Esophagus squamous epithelium (tissue), 5 donors: ENCODE measurements at places on chromosomes 7 and 10.

GRCh38 chr7:33237036-33237435, 107.7 kb downstream of the BBS9 start:
- H3K4me3 ChIP-seq: no peak overlapping the region
- no peak for DNase-seq
- H3K27me3 ChIP-seq: no peaks in the 10 kb centered on the region
- no peaks in the 10 kb centered on the region for H3K4me1 ChIP-seq
- no peaks in the 10 kb centered on the region for H3K36me3 ChIP-seq

DNA sequence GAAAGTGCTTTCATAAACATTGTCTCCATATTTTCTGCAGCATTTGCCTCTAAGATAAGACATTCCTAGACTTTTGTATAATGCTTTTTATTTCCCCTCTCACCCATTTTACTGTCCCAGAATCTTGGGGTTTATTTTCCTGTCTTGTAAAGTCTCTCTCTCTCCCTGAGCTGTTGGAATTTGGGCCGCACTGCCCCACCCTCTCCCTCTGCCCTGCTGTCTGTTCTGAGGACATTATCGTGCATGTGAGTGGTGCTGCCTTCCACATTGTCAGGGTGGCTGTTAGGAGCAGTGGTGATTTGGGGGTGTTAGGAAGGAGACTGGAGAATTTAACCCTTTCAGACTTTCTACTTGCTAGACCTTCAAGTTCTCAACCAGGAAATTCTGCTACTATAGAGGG, 16.7 kb downstream of the LRMDA start:
- DNase-seq: no peak
- H3K27me3 ChIP-seq: no peaks in the 10 kb centered on the region
- no peaks in the 10 kb centered on the region for H3K36me3 ChIP-seq
- H3K4me3 ChIP-seq: no peak overlapping the region

DNA sequence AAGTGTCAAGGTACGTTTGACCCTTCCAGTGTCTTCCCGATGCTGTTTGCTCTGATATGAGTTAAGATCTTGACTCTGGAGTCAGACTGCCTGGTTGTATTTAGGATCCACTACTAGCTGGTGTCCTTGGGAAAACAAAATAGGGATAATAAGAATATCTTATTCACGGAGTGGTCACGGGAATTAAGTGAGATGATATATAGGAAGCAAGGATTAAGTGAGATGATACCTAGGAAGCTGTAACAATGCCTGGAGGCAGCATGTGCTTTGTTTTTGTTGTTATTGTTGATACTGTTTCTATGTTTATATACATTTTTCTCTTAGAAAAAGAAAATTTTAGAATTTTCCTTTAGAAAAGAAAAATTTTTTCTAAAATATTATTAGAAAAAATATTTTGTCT, 87.0 kb downstream of the LYZL1 start:
- no peak overlapping the region for H3K4me3 ChIP-seq
- H3K27ac ChIP-seq: no peak overlapping the region
- H3K27me3 ChIP-seq: peaks cover 4% of the 10 kb centered on the region
- H3K36me3 ChIP-seq: no peaks in the 10 kb centered on the region

- H3K4me1 ChIP-seq: peaks cover 39% of the 10 kb centered on the region
- H3K4me3 ChIP-seq: no peak overlapping the region
- H3K36me3 ChIP-seq: no peaks in the 10 kb centered on the region
- H3K27ac ChIP-seq: no peak overlapping the region
Measured at GRCh38 chr10:32338262-32338661, 8.7 kb downstream of the EPC1 start.

GRCh38 chr7:159027056-159027788, 117.4 kb downstream of the VIPR2 start:
- no peak for DNase-seq
- H3K27ac ChIP-seq: peak overlapping the region; percentile 68
- H3K36me3 ChIP-seq: no peaks in the 10 kb centered on the region
- H3K4me3 ChIP-seq: peak overlapping the region; percentile 36

- no peaks in the 10 kb centered on the region for H3K27me3 ChIP-seq
- H3K36me3 ChIP-seq: no peaks in the 10 kb centered on the region
- H3K4me3 ChIP-seq: no peak overlapping the region
- no peak for DNase-seq
Measured at GRCh38 chr7:116438267-116438666, 61.3 kb upstream of the CAV2 start.

DNA sequence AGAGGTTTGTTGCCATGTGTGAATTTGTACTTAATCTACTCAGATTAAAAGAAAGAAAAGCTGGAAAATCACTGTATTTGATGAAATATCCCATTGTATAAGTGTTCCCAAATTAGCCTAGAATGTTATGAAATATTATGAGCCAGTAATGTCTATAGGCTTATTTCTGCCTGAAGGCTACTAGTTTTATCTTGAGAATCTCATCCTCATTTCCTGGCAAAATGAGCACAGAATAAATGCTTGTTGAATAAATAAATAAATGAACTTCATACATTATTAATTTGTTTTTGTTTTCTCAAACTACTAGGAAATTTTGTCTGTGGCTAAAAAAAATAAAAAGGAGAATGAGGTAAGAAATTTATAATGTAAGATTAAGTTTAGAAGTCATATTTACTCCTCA, 25.5 kb downstream of the HELLS start:
- no peak overlapping the region for H3K4me3 ChIP-seq
- DNase-seq: no peak
- H3K27me3 ChIP-seq: no peaks in the 10 kb centered on the region
- H3K4me1 ChIP-seq: no peaks in the 10 kb centered on the region
- no peak overlapping the region for H3K27ac ChIP-seq

DNA sequence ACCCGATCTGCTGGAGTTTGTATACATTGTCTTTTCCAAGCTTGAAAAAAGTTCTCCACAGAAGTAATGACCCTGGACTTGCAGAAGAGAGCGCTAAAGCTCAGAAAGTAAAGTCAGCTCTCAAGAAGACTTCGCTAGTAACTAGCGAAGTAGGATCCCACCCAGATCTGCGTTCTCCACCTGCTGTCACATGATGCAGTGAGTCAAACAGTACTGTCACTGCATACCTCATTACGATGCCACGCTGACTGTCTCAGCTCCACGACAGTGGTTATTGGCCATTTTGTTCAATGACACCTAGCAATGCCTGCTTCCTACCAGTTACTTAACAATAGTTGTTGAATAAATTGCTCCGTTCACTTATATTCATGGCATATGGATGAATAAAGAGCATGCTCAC, 29.7 kb upstream of the SEC61G start:
- peak overlapping the region; percentile 35 for H3K4me3 ChIP-seq
- no peaks in the 10 kb centered on the region for H3K4me1 ChIP-seq
- DNase-seq: no peak
- no peaks in the 10 kb centered on the region for H3K27me3 ChIP-seq
- no peak overlapping the region for H3K27ac ChIP-seq
- no peaks in the 10 kb centered on the region for H3K36me3 ChIP-seq

- H3K36me3 ChIP-seq: no peaks in the 10 kb centered on the region
- DNase-seq: no peak
- H3K27me3 ChIP-seq: no peaks in the 10 kb centered on the region
- H3K4me1 ChIP-seq: no peaks in the 10 kb centered on the region
Measured at GRCh38 chr7:151704960-151705635, 171.8 kb downstream of the PRKAG2 start.

- H3K36me3 ChIP-seq: no peaks in the 10 kb centered on the region
- no peaks in the 10 kb centered on the region for H3K27me3 ChIP-seq
- no peak overlapping the region for H3K4me3 ChIP-seq
Measured at GRCh38 chr10:56596257-56596656, 235.2 kb upstream of the ZWINT start.

DNA sequence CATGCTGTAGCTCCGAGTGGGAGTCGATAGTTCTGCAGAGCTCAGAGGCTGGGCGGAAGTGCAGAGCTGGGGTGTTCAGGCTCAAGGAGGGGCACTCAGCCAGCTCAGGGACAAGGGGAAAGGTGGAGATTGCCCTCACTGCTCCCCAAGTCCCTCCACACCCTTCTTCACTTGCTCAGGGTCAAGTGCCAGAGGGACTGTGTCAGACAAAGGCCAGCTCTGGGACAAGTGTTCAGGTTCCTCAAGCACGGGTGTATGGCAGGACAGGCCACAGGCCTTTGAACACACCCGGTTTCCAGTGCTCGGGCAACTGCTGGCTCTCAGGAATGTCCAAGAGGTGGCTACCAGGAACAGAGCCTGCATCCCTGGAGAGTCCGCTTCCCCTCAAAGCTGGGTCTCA, 293.0 kb upstream of the PODXL start:
- H3K27ac ChIP-seq: no peak overlapping the region
- H3K4me1 ChIP-seq: no peaks in the 10 kb centered on the region
- H3K27me3 ChIP-seq: no peaks in the 10 kb centered on the region
- DNase-seq: no peak

DNA sequence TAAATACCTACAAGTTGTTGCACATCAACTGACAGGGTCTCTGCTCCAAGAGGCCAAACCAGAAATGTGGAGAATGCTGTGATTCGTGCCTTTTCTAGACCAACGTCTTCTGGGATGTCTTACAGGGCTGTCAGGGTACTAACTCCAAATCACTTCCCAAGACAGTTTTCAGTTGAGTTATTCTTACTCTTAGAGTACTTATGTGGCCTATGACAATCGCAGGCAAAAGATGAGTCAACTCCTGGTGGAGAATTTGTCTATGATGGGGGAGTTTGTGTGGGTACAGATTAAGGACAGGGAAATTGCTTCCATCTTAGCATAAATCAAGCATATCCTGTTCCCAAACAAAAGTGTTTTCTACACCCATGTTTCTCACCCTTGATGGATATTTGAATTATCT, 734.8 kb downstream of the TNS3 start:
- H3K27me3 ChIP-seq: no peaks in the 10 kb centered on the region
- DNase-seq: no peak
- no peak overlapping the region for H3K27ac ChIP-seq
- no peak overlapping the region for H3K4me3 ChIP-seq
- H3K36me3 ChIP-seq: no peaks in the 10 kb centered on the region
- no peaks in the 10 kb centered on the region for H3K4me1 ChIP-seq

GRCh38 chr10:61128196-61128595, 184.2 kb upstream of the RHOBTB1 start:
- no peak overlapping the region for H3K4me3 ChIP-seq
- no peaks in the 10 kb centered on the region for H3K36me3 ChIP-seq
- no peaks in the 10 kb centered on the region for H3K4me1 ChIP-seq
- no peak for DNase-seq

- H3K4me3 ChIP-seq: no peak overlapping the region
- no peaks in the 10 kb centered on the region for H3K27me3 ChIP-seq
- H3K4me1 ChIP-seq: no peaks in the 10 kb centered on the region
- H3K27ac ChIP-seq: no peak overlapping the region
- no peaks in the 10 kb centered on the region for H3K36me3 ChIP-seq
Measured at GRCh38 chr10:74977913-74978847, 133.3 kb upstream of the SAMD8 start.

DNA sequence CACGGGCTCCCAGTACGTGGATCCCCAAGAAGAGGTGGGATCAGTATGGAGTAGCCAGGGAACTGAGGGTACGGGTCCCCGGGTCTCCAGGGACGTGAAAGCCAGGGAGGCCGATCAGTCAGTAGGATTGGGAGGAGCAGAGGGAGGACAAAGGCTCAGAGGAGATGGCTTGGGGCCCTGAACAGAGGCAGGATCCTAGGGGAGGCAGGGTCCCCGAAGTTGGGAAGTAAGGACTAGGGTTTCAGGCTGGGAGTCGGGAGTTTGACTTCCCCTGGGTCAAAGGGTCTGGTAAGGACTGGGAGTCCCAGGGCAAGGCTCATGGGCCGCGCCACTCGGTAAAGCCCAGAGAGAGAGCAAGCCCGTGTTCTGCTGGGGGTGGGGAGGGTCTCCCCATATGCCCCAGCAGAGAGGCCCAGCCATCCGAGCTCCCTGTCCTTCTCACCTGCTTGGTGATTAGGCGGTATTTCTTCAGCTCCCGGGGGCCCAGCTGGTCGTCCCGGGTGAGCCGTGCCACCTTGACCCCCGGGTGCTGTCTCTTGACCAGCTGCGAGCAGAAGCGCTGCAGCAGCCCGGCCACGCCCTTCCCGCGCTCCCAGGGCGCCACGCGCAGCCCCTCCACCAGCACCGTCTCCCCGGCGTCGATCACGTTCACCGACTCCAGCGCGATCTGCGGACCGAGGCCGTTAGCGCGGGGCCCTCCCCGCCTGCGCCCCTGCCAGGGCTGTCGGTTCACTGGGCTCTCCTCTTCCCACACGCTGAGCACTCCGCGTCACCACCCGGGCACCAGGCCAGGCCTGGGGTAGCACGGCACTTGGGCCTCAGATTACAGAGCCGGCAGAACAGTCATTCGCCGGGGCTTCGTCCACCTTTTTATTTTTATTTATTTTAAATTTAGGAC, 7.0 kb downstream of the NAT16 start:
- H3K36me3 ChIP-seq: no peaks in the 10 kb centered on the region
- peaks cover 100% of the 10 kb centered on the region for H3K27me3 ChIP-seq
- H3K4me1 ChIP-seq: peaks cover 24% of the 10 kb centered on the region
- DNase-seq: no peak

DNA sequence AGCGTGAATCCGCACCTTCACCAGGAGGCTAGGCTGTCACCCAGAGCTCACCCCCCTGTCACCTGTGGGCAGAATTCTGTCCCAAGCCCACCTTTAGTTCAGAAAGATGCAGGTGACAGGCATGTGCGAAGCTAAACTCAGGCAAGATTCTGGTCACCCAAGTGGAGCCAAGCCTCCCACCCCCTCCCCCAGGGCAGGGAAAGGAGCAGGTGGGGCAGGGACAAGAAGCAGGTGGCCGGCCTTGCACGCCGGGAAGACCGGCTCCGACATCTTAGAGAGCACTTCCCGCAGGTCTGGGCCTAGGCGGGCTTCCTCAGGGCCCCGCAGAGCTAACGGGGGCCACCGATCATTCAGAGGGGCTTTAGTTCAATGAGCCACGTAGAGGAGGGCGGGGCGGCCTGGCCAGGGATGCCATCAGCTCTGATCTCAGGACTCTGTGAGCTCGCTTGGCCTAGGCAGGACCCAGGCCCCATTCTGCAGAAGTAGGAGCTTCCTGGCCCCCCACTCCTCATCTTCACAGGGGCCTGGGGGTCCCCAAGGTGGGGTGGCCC, 19.9 kb downstream of the UNCX start:
- H3K36me3 ChIP-seq: no peaks in the 10 kb centered on the region
- no peak overlapping the region for H3K27ac ChIP-seq
- H3K4me3 ChIP-seq: no peak overlapping the region
- no peak for DNase-seq
- H3K4me1 ChIP-seq: peaks cover 16% of the 10 kb centered on the region

- H3K27ac ChIP-seq: no peak overlapping the region
- no peak overlapping the region for H3K4me3 ChIP-seq
- H3K36me3 ChIP-seq: no peaks in the 10 kb centered on the region
- no peaks in the 10 kb centered on the region for H3K4me1 ChIP-seq
- no peaks in the 10 kb centered on the region for H3K27me3 ChIP-seq
- DNase-seq: no peak
Measured at GRCh38 chr7:47342296-47343060, 239.4 kb downstream of the TNS3 start.

GRCh38 chr10:63030536-63030935, 102.6 kb upstream of the NRBF2 start:
- H3K27me3 ChIP-seq: no peaks in the 10 kb centered on the region
- H3K36me3 ChIP-seq: no peaks in the 10 kb centered on the region
- DNase-seq: no peak
- H3K4me1 ChIP-seq: no peaks in the 10 kb centered on the region

- no peaks in the 10 kb centered on the region for H3K36me3 ChIP-seq
- DNase-seq: no peak
- H3K4me1 ChIP-seq: no peaks in the 10 kb centered on the region
- no peaks in the 10 kb centered on the region for H3K27me3 ChIP-seq
- no peak overlapping the region for H3K4me3 ChIP-seq
Measured at GRCh38 chr10:48575901-48576300, 29.0 kb downstream of the ARHGAP22 start.

GRCh38 chr10:95287281-95287680, 3.5 kb downstream of the PDLIM1 start:
- peak overlapping the region; percentile 93 for H3K27ac ChIP-seq
- H3K36me3 ChIP-seq: no peaks in the 10 kb centered on the region
- no peak for DNase-seq
